ENCODE measurements at places on chromosomes 11 and 22.

DNA sequence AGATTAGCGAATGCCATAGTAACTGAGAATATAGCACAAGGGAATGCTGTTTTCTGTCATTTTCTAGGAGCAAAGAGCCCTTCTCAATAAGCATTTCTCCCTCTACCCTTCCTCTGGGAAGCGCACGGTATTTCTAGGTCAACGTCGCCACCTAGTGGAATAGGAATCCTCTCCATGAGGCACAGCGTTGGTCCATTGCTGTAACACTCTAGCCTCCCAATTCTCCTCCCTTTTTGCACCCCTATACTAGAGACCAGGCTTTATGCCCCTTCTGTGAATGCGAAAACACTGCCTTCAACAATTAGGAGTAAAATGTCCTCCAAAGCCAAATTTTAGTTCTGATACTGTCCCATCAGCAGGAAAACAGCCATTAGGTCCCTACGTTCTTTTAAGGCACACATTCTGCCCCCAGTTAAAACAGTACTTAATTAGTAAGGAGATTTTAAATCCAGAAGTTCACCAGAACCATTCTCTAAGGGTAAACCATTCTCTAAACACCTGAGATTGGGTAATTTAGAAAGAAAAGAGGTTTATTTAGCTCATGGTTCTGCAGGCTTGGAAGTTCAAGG lies 12.8 kb upstream of the HYLS1 start:
- peak; percentile 39 for DNase-seq

DNA sequence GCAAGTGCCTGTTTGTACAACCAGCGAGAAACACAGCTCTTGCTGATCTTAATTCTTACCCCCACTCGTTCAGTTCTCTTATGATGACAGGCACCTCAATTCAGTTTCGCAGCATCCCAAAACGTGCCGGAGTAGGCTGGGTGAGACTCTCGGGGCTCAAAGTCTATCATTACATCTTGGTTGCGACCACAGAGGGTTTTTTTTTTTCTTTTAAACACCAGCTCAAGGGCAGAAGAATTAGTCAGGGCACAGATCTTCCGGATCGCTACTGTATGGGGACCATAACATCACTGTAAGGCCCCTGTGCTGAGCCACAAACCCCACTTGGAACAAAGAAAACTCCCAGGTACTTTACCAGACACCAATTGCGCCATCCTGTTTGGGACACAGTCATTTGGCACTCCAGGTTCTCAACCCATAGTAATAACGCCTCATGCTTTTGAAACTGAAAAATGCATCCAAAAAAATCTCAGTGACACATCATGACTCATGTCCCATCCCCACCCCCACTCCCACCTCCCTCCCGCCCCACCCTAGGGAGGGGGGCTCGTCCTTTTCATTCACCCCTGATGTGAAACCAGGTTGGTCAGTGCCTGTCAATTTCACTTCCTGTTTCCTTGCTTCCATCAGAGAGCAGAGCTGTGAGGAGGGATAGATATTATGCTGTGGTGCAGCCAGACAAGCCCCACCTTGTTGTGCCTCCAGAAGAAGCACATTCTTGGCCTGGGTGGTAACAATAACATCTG lies 41.0 kb upstream of the CD5 start:
- DNase-seq: peak; percentile 7

DNA sequence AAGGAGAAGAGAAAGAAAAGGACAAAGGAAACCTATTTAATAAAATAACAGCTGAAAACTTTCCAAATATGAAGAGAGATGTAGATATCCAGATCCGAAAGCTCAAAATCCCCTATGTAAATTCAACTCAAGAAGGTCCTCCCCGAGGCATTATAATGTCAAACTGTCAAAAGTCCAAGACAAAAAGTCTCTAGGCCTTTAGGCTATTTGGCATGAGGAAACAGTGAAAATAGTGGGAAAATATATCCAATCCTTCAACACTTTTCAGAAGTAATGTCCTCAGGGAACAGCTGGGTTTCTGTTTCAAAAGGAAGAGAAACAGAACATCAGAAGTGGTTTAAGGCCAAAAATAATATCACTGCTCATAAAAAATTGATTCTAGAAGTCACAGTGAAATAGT lies 1.9 kb upstream of the OR52E4 start:
- DNase-seq: no peak

DNA sequence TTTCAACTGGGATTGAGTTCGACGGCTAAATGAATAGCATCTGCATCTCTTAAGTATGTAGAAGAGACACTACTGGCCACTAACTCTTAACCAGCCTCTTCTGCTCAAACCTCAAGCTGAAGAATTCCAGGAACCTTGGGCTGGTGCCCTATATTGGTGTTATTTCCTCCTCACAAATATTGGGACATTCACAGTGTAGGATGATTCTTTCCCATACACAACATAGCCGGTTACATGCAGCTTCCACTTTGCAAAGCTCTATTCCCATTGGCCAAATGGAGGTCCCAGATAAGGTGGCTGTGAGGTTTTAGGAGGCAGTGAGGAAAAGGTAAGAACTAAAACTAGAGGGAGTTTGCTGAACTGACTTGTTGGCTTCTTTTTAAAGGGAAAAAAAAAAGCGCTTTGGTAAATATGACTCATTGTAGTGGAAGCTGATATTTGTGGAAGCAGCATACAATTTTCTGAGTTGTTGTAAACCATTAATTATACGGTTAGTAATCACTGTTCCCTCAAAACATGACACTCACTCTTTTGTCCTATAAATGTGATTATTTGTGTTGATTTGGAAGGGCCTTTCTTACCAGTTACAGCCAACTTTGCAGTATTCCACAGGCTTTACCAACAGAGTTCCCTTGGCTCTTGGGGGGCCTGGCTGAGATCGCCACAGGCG lies 17.6 kb downstream of the C22orf31 start:
- no peak for DNase-seq

- DNase-seq: no peak
Observed at GRCh38 chr22:19143967-19144400, 467 bp downstream of the ESS2 start.

GRCh38 chr22:28381429-28382167 lies 298.0 kb downstream of the TTC28 start:
- peak; percentile 30 for DNase-seq

DNA sequence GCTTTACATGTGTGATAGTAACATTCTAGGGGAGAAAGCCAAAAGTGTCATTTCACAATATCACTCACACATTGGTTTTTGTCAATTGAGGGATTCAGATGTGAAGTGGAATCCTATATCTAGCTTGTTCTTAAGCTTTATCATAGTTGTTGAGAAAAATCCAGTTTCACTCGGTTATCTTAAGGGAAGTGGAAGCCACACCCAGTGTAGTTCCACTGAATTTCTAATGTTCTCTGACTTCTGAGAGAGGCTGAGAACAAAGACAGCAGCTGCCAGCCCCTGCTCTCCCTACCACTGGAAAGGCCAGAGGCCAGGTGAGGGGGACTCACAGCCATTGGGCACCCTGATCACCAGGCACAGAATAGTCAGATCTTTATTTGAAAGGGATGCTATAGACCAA lies 53.7 kb downstream of the THAP12 start:
- no peak for DNase-seq

DNA sequence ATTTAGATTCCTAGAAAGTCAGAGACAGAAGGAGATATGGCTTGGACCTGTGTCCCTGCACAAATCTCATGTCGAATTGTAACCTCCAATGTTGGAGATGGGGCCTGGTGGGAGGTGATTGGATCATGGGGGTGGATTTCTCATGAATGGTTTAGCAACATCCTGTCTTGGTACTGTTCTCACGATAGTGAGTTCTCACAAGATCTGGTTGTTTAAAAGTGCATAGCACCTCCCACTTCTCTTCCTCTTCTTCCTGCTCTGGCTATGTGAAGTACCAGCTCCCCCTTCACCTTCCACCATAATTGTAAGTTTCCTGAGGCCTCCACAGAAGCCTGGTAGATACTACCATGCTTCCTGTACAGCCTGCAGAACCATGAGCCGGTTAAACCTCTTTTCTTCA lies 27.6 kb upstream of the PAMR1 start:
- DNase-seq: no peak

Measured in NCI-H226 (cell line).